Heart left ventricle (tissue), 16 donors: ENCODE measurements at places on chromosomes 6 and 20.
A peak's percentile ranks its signal among the peaks of the same experiment; 100 is the strongest.

DNA sequence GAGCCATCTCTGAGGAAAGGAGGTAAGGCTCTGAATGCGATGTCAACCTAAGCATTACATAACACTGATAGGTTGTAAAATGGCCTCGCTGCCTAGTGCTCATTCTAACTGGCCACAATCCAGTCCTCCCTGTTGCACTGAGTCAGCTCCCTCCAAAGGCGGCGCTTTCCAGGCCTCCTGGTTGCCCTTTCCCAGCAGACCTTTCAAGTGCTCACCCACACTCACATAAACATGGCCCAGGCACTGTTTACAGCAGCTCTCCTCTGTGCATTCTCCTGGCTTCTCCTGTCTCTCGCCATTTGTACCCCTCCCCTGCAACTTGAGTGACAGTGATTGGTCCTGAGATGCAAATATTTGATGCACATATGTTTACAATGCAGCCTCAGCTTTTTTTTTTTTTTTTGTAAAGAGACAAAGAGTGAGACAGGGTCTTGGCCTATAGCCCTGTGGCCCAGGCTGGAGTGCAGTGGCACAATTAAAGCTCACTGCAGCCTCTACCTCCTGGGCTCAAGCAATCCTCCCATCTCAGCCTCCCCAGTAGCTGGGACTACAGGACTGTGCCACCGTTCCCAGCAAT, 36.8 kb upstream of the PRND start:
- DNase-seq: no peak

- no peak for DNase-seq
Measured at GRCh38 chr6:69796073-69796641, 653 bp downstream of the LMBRD1 start.

GRCh38 chr6:45611491-45611890, 233.8 kb upstream of the SUPT3H start:
- DNase-seq: no peak

- DNase-seq: no peak
Measured at GRCh38 chr6:2589171-2589661, 161.5 kb downstream of the MYLK4 start.

GRCh38 chr20:312067-312466, 13.3 kb upstream of the SOX12 start:
- no peak for DNase-seq

GRCh38 chr6:109595998-109596397, 95.0 kb downstream of the AK9 start:
- no peak for DNase-seq

- DNase-seq: peak; percentile 27
Measured at GRCh38 chr6:119077643-119078375, 655 bp downstream of the FAM184A start.

DNA sequence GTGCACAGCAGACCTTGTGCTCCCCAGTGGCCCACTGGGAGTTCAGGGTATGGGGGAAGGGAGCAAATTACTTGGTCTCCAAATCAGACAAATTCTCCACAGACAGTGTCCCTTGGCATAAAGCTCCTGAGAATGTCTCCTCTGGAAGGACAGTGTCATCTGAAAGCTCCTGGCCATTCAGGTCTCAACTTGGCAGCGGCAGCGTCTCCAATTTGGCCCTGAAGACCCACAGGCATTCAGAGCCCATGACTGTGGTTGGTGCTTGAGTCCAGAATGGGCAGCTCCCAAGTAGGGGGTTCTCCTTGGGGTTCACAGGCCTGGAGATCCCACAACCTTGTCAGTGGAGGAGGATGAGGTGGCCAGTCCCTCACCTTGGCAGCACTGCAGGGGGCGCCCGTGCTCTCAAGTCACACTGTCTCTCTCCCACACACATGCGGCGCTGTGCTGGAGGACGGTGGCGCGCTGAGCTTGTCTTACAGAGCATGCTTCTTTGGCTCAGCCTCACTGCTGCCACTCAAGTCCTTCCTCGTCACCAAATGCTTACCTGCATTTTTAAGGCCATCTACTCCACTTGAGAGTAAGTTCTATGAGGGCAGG, 20.7 kb downstream of the DYNLRB1 start:
- peak; percentile 83 for DNase-seq

GRCh38 chr6:43045371-43045930, 8.2 kb downstream of the CUL7 start:
- no peak for DNase-seq

DNA sequence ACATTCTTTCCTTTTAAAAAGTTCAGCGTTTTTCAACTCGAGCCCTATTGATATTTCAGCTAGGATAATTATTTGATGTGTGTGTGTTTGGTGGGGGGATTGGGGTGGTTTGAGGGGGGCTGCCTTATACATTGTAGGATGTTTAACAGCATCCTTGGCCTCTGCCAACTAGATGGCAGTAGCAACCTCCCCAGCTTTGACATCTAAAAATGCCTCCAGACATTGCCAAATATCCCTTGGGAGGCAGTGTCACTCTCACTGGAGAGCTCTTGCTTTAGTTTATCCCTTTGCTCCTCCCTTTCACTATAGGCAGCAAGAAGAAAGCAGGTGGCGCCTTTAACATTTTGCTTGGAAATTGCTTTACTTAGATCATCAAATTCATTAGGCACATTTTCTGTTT, 14.6 kb upstream of the TP53TG5 start:
- no peak for DNase-seq

- no peak for DNase-seq
Measured at GRCh38 chr20:62892348-62893304, 31.0 kb upstream of the TCFL5 start.

GRCh38 chr6:7332090-7332745, 19.2 kb upstream of the SSR1 start:
- no peak for DNase-seq

GRCh38 chr6:170045563-170045960, 245.3 kb downstream of the DLL1 start:
- DNase-seq: no peak

GRCh38 chr6:21769405-21769861, 175.9 kb downstream of the SOX4 start:
- DNase-seq: peak; percentile 47

DNA sequence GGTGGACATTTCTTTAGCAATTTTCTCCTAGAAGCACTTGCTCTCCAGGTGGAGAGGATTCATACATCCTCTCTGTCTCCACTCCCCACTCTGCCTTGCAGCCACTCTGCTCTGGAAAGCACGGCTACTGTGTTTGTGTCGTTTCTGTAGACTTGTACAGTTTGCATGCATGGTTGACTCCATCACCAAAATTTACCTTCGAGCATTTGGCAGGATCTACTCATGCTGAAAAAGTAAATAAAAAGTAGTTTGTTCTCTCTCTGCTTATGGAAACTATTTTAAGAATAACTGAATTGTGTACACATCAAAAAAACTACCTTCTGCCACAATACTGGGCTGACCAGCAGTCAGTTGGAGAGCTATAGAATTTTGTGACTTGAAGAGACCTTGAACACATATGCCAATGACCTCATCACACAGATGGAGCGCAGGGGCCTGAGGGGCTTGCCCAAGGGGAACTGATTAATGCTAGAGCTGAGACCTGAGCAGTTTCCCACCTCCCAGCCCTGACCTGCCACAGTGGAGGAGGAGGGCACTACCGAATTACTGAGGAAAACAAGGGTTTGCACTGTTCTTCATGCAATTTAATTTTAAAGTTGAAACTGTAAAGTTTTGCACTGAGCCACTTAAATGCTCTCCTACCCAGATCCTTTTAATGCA, 33.7 kb upstream of the FOXQ1 start:
- no peak for DNase-seq

DNA sequence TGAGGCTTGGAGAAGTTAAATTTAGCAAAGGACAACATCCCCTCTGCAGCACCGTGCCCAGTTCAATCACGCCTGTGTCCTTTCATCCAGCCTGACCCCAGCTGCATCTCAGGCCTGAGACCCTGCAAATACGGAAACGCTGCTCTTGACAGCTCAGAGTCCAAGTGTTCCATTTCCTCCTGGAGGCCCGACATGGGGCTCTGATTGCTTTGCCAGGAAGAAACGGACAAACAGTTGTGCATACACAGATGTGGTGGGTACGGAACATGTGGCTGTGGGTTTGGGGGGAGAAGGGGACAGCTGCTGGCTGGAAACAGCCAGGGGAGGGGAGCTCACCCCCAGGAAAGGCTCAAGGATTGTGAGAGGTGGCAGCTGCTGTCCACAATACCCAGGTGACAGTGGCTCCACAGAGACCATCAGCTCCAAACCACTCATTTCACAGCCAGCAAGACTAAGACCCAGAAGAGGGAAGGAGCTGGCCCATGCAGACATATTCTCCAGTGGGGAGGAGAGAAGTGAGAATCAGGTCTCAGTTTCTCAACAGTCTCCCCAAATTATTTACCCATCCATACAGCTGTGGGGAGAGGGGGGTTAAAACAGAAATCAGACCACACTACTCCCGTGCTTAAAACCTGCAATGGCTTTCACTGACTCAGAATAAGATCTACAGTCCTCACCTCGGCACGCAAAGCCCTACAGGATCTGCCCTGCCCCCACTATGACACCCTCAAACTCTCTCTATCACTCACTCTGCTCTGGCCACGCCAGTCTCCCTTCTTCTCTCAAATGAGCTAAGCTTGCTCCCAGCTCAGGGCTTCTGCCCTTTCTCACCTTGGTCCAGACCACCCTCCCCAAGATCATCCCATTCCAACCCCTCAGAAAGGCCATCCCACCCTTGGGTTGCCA, 89.1 kb downstream of the PREX1 start:
- DNase-seq: no peak

DNA sequence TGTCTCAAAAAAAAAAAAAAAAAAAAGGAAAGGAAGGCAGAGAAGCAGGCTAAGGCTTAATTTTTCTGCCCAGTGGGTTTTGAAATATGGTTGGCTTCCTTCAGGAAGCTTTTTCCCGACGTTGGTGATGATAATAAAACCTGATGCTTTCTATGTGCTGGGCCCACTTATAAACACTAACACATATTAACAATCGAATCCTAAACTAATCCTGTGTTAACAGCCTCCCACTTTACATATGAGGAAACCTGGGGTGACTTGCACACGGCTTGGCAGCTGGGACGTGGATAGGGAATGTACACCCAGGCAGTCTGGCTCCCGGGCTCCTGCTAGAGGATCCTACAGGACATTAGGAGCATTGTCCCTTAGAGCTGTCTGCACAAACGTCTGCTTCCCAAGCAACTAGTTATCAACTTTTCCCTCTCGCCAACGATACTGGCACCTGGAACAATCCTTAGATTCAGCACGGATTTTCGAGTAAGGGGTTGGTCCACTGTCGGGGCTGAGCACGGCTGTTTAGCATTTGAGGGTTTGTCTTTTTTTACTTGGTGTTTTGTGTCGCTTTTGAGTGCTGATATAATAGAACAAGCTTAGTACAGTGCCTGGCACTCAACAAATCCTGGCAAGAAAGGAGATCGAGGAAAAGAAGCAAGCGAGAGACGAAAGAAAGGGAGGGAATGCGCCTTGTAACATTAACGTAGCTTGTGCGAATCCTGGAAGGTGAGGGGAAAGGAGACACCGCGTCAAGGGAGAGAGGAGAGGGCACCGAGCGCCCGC, 622 bp upstream of the KIZ start:
- no peak for DNase-seq

GRCh38 chr6:108693430-108694154, 132.9 kb downstream of the FOXO3 start:
- DNase-seq: no peak

GRCh38 chr20:1983301-1983700, 10.6 kb downstream of the PDYN start:
- DNase-seq: no peak

DNA sequence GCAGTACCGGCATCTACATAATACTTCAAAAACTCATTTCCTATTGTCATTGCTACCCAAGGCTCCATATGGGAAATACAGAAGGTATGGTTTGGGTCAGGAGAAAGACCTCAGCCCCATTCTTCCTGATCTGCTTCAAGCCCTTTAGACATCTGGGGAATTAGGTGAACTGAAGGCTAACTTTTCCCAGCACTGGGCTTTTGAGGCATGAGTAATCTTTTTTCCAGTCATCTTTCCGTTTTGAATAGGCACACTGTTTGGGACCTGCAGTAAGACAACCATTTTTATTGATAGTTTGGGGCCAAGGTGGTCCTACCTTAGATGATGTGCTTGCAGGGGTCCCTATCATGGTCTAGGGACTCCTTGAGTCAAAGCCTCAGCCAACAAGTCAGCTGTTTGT, 198.4 kb downstream of the HAO1 start:
- DNase-seq: no peak

DNA sequence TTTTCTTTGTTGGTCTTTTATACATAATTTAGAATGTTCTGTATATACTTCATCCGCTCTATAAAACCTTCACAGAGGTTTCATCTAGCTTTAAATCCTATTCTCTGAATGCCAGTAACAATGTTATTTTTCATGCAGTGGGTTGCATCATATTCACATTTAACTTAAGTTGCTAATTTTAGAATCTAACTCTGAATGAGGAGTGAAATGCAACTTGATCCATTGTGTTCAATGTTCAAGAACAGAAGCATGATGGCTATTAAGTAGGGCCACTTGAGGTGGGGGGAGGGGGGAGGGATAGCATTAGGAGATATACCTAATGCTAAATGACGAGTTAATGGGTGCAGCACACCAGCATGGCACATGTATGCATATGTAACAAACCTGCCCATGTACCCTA, 224.5 kb downstream of the NKAIN2 start:
- no peak for DNase-seq

DNA sequence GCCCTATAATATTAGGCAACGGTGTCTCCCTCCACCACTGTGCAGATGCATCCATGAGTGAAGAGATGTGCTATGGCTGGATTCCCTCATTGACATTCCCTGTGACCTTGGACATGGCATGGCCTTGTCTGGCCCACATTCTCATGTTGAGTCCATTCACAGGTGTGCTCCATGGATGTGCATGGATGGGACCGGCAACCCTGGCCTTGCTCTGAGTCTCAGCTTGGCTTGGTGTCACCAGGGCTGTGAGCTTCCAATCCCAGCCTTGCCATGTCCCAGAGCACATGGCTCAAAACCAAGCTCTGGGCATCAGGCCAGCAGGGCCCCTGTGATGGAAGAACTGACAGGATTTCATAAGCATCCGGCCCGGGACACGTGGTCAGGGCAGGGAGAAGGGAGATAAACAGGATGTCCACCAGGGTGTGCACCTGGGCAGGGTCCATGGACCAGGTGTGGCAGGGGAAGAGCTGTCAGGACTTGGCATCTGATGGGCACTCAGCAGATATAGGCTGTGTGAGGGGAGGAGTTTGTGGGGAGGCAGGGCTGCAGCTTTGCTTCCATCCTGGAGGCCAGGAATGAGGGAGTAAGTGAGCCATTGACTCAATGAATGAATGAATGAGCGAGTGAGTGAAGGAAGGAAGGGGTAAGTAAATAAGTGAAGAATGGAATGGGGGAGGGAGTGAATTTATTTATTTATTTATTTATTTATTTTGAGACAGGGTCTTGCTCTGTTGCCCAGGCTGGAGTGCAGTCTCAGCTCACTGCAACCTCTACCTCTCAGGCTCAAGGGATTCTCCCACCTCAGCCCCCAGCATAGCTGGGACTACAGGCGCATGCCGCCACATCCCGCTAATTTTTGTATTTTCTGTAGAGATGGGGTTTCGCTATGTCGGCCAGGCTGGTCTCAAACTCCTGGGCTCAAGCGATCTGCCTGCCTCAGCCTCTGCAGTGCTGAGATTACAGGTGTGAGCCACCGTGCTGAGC, 15.7 kb downstream of the NRSN2 start:
- peak; percentile 94 for DNase-seq

- DNase-seq: no peak
Measured at GRCh38 chr6:1001655-1002349, 308.9 kb upstream of the EXOC2 start.
